ENCODE measurements at places on chromosomes 2 and 18.

DNA sequence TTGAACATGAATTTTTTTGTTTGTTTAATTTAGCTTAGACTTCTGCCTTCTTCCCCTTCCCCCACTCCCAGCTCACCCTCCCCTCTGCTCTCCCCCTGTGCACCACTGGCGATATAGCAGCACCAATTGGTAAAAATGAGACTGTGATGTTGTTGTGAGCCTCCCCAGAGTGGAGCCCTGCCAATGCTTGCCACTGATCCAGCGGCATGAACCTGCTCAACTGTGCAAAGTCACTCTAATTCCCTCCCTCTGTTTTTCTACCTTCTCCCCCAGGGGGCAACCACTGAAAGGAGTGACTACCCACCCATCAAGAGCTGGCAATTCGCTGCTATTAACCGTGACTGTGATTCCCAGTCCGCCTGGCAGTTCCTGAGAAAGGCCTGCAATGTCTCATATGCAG is 30.2 kb downstream of the KLHL14 start:
- no peak for DNase-seq

DNA sequence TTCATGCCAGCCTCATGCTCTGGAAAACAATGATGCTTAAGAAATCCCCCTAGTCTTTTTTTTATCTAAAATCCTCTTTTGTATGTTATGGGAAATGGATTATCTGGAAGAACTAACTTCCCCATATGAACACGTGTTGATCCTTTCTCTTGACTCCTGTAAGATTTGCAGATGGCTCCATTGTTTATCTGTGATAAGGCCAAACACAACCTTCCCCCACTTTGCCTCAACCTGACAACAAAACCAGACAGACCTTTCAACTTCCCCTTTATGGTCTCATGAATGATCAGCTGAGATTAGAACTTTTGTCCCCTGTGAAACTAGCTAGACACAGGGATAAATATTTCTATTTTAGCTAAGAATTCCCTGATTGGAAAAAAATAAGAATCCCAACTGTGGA is 828.0 kb upstream of the CDH2 start:
- DNase-seq: no peak

DNA sequence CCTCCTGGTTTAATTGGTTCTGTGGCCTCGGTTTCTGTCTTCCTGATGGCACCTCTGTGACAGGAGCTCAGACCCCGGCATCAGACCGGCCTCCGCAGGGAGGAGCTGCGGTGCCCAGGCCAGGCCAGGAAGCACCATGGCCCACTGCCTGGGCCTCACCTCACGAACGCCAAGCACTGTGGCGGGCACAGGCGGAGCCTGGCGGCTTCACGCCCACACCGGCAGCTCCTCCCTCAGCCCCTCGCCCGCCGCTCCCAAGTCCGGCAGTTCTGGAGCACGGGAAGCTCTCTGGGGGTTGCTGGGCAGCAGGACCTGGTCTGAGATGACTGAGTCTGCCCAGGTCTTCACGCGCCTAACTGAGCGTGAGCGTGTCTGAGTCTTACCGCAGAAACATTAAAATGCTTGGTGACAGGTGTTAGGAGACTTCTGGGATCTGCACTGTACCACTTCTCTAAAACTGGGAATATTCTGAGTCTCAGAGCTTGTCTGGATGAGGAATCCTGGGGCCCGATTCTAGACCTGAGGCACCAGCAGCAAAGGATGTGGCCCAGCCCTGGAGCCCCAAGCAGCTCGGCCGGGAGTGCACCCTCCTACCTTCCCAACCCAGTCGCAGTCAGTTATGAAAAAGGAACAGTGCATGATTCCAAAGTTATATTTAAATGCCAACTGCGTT is 21.9 kb downstream of the RTP5 start:
- no peak for DNase-seq

DNA sequence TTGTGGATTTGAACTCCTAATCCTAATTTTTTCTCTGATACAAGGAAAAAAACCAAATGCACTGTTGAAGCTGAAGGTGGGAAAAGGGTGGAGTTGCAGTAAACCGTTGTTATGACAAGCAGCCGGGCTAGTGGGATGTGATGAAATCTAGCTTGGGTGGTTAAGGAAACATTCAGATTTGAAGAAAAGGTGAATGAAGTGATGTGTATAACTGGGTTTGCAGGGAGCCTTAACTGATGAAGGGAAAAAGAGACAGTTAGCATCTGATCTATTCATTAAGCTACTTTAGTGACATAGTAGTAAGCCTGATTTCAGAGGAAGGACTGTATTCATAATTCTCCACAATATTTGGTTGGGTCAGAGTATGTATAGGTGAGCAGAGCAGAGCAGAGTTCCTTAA is 3.5 kb downstream of the EML6 start:
- no peak for DNase-seq

DNA sequence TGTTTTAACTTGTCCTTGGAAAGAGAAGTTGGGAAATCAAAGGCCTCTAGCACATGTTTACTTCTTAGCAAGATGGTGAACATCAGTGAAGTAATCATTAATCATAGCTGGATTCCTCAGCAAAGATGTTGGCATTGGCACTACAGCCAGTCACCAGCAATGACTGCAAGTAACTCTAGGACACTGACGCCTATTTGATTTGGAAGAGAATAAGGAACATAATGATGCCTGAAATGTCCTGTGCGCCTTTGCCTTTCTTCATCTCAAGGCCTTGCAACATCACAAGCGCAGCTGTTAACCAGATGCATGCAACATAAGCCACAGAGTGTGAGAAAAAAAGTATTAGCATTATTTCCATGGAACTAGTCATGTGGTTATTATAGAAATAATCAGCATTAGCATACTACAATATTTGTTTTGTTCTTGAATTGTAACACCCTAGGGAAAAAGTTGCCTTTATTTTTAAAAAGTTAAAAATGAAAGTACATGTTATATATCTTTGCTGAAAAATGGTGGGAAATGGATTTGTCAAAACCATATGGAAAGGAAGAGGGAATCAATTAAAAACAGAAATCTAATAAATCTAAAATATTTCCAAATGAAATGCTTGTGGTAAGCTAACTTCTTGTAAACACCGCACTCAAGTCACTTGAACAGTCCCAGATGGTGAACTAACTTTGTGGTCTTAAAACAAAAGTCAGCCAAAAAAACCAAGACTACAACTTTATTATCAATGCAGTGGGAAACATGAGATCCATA is 55.6 kb downstream of the THADA start:
- no peak for DNase-seq

DNA sequence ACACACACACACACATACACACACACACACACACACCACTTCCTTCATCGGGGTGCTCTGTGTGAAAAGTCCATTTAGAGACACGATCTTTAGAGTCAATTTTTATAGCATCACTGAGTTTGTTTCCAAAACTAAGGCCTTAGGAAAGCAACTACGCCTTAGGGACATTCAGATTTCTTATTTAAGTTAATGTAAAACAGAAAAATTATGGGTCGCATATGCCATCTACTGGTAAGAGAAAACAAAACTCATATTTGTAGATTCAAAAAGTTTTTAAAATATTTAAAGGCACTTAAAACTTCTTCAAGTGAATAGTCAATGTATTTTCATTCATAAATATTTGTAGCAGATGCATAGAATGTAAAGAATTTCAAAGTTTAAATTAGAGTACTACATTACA is 166.2 kb downstream of the ATAD2B start:
- no peak for DNase-seq

DNA sequence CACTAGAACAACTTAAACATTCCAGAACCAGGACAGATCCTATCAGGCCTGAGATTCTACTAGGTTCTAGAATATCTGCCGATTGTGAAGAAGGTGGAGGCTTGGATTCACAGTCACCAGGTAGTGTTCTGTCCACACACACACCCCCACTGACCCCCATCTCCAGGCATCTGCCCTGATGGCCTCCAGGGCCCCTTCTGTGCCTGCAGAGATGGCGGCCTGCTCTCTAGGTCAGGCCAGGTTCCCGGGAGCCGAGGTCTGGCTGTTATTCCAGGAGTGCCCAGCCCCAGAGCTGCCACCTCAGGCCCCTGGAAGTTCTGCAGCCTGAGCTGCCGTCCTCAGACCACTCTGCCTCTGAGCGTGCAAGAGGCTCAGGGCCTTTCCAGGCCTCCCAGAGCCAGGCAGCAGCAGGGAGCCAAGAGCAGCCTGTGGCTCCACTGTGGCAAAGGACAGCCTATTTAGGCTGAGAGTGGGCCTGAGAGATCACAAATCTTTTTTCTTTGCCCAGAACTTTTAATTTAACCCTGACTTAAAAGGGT is 96.2 kb upstream of the ASAP2 start:
- DNase-seq: no peak

GRCh38 chr2:155703048-155703447 is 629.5 kb downstream of the NR4A2 start:
- DNase-seq: no peak

GRCh38 chr2:145043399-145043834 is 523.5 kb upstream of the ZEB2 start:
- no peak for DNase-seq

- DNase-seq: no peak
These were observed 150.1 kb downstream of the WDSUB1 start for GRCh38 chr2:159136391-159136790.

- no peak for DNase-seq
These were observed 7.4 kb downstream of the THNSL2 start for GRCh38 chr2:88177556-88177955.

DNA sequence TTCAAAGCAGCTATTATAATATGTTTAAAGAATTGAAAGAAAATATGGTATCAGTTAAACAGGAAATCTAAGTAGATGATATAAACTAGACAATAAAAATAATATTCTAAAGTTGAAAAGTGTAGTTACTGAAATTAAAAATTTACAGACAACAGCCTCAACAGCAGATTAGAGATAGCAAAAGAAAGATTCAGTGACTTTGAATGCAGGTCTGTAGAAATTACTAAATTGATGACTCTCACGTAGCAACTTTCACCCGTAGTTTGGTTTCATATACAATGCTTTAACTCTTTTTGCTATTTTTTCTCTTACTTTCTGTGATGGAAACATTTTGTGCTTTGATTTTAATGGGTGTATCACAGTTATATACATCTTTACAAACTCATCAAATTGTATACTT is 44.8 kb downstream of the SPAST start:
- no peak for DNase-seq

DNA sequence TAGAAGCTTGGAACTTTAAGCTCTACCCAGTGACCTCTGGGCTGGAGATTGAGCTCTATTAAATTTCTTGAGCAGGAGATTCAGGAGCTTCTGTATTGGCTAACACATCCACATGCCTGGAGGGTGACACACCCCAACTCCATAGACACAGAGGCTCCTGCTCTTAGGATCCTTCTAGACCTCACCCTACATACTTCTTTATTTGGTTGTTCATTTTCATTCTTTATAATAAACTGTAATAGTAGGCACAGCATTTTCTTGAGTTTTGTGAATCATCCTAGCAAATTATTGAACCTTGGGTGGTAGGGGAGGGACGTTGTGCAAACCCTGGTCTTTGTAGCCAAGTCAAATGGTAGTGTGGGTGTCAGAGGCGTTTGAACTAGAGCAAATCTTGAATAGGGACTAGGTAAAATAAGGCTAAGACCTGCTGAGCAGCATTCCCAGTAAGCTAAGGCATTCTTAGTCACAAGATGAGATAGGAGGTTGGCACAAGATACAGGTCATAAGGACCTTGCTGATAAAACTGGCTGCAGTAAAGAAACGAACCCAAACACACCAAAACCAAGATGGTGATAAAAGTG is 323.8 kb upstream of the GALNT5 start:
- no peak for DNase-seq

DNA sequence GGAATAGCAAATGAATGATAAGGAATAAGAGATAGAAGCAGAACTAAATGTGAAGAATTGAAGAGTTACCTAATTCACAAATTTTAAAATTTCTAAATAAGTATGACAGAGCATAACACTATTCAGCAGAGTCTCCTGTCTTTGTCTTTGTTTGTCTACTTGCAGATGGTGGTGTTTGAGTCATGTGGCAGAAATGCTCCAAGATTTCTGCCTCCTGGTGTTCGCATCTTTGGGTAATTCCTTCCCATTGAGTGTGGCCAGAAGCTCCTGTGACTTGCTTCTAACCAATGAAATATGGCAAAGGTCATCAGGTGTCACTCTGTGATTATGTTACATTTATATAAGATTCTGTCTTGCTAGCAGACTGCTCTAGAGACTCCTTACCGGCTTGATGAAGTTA is 45.6 kb upstream of the GALNT3 start:
- no peak for DNase-seq

DNA sequence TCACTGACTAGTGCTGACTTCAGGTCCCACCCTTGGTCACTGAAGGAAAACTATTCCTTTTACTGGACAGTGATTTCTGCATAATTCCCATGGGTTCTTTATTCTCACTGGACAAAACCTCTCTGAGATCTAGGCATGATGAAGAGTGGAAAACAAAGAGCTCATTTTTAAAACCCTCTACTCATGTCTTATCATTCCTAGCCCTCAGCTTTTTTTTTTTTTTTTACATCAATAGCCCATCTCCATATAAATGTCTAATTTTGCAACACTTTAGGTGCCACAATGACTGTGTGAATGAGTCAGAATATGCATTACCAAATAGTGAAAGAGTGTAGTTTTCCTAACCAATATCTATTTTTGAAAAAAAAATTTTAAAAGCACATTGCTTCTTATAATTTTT is 74.8 kb downstream of the TCF4 start:
- DNase-seq: no peak

DNA sequence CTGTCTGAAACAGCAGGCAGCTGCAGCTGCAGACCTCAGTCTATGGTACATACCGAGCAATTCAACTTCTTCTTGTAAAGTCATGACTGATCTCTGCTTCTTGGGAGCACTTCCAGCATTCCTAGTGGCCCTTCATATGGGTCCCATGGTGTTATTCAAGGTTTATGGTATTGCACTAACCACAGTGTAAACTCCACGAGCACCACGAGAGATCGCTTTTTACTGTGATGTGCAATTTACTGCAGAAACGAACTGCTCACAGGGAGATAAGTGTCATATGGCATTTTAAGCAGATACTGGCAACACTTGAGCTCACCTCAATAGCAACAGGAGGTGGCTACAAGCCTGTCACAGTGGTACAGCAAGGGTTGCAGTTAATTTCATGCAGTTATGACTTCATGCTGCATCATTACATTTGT is 38.6 kb upstream of the SH3BP4 start:
- no peak for DNase-seq

DNA sequence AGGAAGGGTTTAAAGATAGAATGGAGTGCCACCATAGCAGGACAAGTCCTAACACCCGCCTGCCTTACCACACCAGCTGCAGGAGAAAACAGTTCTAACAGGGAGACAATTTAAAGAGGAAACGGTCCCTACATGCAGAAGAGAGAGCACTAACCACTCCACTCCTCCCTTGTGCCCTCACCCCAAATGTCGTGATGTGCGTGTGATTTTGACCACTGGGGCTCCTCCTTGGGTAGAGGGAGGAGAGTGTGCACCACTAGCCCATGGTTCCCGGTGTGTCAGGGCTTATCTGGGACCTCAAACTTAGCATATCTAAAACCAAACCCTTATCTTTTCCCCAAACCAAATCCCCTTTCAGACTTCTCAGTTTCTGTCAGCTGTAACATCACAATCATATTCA is 105.5 kb upstream of the CCDC68 start:
- DNase-seq: no peak

All from stimulated activated CD4-positive, alpha-beta T cell treated with anti-CD3 and anti-CD28 coated beads, Interleukin-1b, Interleukin-23, amount 100 ng/mL, for 1 hour (primary cell).